ENCODE measurements at places on chromosomes 6 and 20.

- DNase-seq = no peak
These were observed 18.9 kb downstream of the L3MBTL3 start for GRCh38 chr6:130037207-130037811.

GRCh38 chr20:32611286-32611685 is 26.2 kb upstream of the NOL4L start:
- no peak for DNase-seq

DNA sequence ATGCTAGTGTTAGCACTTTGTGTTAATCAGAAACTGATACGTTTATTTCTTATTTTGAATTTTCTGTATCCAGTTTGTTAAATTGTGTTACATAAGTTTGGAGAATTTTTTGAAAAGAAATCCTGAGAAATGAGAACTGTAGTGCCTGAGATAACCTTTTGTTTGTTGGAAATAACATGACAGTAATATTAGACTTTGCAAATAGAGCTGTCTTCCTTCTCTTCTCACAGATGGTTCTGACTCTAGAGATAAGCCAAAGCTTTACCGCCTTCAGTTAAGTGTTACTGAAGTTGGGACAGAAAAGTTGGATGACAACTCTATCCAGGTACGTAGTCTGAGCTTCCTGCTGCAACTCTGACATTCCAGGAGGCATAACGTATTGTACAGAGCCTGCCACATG is 69.9 kb downstream of the AFDN start:
- DNase-seq = no peak

DNA sequence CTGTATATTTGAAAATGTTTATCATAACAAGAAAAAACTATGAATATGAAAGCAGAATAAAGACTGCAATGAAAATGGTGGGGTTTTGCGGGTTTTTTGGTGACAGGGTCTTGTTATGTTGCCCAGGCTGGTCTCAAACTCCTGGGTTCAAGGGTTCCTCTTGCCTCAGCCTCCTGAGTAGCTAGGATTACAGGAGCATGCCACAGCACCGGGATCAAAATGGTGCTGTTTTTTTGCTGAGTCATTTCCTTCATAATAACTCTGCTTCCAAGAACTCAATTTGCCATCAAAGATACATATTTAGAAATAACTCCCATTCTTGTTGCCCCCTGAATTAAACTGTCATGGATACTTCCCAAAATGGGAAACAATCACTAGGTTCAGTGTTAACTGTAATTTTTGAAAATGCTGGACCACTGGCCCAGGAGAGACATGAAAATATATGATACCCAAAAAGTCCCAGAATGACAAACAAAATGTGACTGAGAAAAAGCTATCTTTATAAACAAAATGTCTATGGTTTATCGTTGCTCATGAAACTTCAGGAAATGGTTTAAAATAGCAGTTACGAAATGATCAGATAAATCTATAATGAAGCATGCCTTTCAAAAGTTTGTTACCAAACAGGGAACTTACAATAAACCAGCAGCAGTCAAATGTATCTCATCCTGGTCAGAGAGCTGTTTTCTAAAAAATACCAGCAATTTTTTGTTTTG is 32.2 kb downstream of the ILRUN start:
- DNase-seq = no peak

DNA sequence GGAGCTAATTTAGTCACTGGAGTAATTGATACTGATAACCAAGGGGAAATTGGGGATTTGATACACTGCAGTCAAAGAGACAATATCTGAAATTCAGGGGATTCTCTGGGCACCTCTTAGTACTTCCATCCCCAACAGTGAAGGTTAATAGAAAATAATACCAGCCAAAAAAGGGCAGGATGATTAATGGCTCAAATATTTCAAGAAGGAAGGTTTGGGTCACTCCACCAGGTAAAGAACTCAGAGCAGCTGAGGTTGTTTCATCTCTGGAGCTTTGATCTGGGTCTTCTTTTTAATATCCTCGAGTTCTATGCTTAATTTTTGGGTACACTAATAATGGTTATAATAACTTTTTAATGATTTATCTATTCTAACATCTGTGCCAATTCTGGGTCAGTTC is 70.8 kb downstream of the CDKAL1 start:
- no peak for DNase-seq

DNA sequence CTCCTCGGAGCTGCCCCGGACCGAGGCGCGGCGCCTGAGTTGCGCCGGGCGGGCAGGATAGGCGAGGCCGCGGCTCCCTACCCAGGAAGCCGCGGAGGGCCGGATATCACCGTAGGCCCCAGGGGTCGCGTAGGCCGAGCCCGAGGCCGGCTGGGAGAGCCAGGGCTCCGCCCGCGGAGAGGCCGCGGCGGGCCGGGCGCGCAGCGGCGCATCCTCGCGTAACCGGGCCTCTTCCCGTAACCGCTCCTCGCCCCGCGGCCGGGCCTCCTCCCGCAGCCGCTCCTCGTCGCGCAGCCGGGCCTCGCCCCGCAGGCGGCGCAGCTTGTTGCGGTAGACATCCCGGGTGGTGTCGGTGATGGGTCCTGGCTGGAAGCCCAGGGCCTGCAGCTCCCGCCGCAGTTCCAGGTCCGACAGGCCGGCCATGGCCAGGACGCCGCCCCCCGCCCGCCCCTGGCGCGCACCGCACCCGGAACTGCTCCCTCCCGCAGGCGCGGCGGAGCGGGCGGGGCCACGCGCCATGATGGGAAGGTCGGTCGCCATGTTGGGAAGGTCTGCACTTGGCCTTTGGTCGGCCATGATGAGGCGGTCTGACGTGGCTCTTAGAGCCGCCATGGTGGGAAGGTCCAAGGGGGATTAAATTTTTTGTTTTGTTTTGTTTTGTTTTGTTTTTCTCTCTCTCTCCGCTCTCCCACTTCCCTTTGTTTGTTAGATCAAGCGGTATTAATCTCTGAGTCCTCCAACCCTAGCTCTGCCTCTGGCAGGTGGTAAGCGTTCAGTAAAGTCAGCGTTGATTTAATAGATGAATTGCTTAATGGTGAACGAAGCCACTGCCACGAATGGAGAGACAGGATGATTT is at the start of gene LEMD2:
Gene LEMD2, minus strand, starts transcription at position 437 of the 856 bp plus-strand sequence. Its CDS starts 14 bp downstream, at position 423.
- DNase-seq = peak; percentile 93

- DNase-seq = no peak
These were observed 2.6 kb downstream of the TSPYL1 start for GRCh38 chr6:116277124-116277523.

DNA sequence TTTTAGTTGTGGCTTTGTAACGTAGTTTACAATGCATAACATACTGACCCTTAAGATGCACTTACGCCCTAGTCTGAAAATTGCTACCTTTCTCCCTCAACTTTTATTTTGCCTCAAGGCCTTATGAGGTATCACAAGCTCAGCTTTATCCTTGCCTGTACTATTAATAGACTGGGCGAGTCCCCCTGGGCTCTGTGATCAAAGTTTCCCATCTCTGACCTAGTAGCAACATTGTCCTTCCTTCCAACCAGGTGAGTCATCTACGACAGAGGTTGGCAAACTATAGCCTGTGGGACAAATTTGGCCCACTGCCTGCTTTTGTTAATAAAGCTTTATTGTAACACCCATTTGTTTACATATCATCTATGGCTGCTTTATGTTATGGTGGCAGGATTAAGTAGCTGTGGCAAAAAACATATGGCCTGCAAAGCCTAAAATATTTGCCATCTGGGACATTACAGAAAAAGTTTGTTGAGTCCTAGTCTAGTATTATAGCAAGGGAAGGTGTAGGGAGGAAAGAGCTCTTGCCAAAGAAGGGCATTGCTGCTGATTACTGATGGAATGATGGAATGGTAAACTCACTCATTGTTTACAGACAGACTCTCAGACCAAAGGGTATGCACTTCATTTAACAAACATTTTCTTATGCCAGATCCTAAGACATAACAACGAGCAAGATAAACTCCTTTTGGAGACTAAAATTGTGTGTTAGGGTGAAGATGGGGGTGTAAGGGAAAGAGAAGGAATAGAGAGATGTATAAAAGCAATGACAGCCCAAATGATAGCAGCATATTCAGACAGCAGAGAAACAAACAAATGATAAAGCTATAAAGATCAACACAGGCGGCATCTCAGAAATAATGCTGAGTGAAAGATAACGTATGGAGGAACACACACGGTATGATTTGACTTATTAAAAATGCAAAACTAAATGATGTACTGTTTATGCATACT is 74.2 kb downstream of the SLC22A23 start:
- DNase-seq = no peak

DNA sequence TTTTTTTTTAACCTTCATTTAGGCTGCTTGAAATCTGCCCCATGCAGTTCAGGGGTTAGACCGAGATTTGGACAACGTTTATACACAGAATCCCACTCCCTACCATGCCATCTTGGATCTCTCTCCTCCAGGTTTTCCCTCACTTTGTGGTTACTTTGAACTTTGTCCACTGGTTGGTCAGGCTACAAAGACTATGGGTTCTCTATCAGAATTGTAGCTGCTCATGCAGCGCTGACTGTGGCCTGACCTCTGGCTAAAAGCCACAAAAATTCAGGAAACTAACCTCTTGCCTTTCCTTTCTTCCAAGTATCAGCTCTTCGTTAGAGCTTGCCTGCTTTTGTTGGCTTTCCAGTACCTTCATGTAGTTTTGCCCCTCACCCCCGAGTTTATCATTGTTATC is 44.9 kb upstream of the KCNG1 start:
- DNase-seq = no peak

- no peak for DNase-seq
These were observed 26.5 kb downstream of the BCAS4 start for GRCh38 chr20:50821257-50821921.

- no peak for DNase-seq
These were observed 23.0 kb downstream of the ZNF217 start for GRCh38 chr20:53570446-53571276.

- no peak for DNase-seq
These were observed 32.8 kb downstream of the SASH1 start for GRCh38 chr6:148375401-148375800.

- DNase-seq = no peak
These were observed 221.3 kb downstream of the DLL1 start for GRCh38 chr6:170069611-170070010.

- DNase-seq = no peak
These were observed 396.0 kb upstream of the BTBD3 start for GRCh38 chr20:11521476-11522365.

- DNase-seq = no peak
These were observed 41.5 kb upstream of the ZNF337 start for GRCh38 chr20:25738198-25738597.

- DNase-seq = peak; percentile 53
These were observed 709 bp downstream of the SCAND1 start for GRCh38 chr20:35953387-35954199.

DNA sequence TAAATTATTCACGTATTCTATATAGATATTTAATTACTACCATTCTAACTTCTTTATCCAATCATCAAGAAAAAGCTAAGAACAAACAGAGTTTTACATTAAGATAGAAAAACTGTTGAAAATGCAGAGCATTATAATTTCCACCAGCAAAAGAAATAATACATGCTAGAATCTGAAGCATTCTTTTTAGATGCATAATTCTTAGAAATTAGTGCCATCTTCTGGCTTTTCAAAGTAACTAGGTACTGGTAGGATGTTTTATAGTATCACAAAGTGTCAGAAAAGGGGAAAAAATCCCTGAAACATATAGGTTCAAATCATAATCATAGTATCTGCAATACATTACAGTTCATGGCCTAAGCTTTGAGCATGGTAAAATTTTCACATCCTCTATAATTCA is 178.9 kb downstream of the PHF3 start:
- DNase-seq = no peak

DNA sequence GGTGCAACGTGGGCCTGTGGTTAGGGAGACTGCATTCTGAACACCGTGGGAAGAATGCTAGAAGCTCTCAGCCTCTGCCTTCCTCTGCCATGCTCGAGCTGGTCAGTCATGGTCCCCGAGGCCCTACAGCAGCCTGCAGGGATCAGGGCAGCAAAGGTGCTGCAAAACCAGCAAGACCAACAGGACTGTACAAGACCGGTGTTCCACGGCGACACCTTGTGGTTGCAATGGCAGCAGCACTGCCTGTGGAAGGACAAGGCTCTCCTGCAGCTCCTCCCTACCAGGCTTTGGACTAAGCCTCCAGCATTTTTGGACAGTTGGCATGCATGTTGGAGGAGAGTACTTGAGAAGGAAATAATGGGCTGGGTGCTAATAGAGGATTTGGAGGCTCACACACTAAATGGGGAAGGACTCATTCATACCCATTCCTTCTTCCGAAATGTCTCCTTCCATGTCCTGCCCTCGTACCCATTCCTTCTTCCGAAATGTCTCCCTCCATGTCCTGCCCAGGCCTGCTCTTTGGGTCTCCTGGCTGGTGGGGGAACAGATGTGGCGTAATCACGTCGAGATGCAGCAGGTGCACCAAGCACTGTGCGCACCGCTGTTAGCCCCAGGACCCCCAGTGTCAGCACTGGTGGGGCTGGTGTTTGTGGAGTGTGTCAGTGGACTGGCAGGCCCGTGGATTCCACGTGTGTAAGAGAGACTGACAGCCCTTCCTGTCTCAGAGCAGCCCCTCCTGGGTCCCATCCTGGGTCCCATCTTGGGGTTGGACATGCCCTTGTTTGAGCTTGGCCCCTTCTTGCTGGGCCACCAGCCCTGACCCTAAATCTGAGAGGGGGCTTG is 18.6 kb upstream of the MYT1 start:
- DNase-seq = no peak

DNA sequence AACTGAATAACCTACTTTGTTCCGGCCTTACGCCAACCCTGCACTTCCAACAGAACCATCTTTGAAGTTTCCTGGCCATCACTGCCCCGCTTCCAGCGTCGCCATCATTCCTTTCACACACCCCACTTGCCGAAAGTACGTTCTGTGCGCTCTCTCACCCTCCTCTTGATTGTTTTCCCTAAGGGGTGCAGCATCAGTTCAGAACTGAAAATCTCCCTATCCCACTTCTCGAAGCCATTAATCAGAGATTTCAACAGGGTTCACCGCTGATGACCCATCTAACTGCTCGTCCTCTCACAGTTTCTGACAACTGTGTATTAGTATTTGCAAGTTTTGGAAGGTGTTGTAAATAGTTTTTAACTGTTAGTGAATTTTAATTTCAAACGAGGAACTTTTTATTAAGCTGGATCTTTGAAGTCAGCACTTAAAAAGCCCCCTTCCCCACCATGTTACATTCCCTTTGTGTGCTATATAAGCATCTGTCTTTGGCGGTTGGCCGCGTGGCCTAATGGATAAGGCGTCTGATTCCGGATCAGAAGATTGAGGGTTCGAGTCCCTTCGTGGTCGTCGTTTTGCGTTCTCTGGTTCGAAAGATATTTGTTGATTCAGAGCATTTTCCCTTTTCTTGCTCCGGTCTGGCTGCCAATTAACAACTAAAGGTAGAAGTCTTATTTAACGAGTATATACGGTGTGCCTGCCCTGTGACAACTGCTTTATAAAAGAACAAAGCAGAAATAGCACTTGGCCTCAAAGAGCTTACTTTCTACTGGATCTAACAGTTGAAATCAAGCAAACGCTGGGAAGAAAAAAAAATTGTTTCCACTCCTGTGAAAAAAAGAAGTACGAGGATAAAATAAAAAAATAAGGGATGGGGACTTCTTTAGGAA is 42.6 kb downstream of the TRIM27 start:
- DNase-seq = peak; percentile 69

Data from stimulated activated CD4-positive, alpha-beta T cell treated with anti-CD3 and anti-CD28 coated beads, Interleukin-4, amount 100 ng/mL, for 4 hours (primary cell).